ENCODE measurements at places on chromosomes 13 and 19.

DNA sequence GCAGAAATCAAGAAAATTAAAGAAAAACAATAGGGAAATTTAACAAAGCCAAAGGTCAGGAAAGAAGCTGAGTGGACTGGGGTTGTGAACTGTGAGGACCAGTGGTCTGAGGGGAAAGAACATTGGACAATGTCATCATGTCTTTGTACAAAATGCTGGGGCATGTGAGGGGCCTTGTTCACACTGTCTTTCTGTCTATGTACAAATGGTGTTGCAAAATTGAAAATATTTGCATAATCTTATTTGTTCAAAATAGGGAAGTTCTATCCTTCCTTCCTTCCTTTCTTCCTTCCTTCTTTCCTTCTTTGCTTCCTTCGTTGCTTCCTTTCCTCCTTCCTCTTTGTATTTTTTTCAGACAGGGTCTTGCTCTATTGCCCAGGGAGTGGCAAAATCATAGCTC, 79.2 kb upstream of the SCEL start:
- no peak for DNase-seq

DNA sequence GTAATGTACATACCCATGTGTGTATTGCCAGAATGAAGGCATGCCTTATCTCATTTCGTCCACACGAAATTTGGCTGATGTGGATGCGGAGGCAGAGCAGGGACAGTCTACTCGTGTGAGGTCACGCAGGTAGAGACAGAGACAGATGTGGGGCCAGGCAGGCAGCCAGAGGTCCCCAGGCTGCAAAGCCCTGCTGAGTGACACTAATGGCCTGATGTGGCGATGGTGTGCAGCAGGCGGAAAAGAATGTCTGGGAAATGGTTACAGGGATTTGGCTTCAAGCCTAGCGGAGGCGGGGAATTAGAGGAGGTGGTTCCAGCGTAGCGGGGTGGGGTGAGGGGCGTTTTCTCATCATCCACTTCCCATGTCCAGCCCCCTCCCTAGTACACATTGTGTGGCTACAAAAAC, 4.2 kb upstream of the IZUMO2 start:
- DNase-seq, result no peak

DNA sequence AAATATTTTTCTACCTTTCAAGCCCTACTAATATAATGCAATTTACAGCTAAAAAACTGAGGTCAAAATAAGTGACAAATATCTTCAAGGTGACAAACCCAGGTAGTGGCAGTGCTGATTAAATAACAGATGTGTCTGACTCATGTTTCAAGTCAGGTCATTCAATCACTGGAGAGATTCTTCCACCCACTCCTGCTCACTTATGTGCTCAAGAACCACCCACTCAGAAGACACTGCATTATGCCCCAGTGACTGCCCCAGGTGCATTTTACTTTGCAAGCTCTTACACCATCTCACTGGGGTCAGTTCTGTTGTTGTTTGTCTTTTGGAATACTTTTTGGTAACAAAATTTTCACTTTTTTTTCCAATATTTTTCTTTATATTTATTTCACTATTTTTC, 2.2 kb downstream of the ZNF100 start:
- DNase-seq, result no peak

- DNase-seq, result no peak
Measured at GRCh38 chr13:106700439-106700838, 132.5 kb upstream of the ARGLU1 start.

DNA sequence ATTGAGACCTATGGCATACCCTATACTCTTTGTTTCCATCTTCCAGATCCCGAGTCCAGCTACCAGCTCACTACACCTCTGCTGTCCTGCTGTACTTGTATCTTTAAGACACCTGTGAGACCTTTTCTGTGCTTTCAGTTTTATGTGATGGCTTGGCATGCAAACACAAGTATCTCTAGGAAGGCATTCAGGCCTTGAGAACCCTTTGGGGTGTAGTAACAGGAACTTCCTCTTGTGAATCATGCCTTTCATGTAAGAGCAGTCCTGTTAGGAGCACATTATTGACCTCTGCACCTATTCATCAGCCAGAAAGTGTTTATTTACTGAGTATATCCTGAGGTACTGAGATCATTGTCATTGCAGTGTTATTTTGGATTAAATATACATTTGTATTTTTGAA, 87.0 kb upstream of the HTR2A start:
- no peak for DNase-seq

- DNase-seq, result no peak
Measured at GRCh38 chr13:102117175-102117831, 284.5 kb downstream of the FGF14 start.

- DNase-seq, result peak; percentile 5
Measured at GRCh38 chr19:52689843-52690368, 44.9 kb downstream of the ZNF611 start.

DNA sequence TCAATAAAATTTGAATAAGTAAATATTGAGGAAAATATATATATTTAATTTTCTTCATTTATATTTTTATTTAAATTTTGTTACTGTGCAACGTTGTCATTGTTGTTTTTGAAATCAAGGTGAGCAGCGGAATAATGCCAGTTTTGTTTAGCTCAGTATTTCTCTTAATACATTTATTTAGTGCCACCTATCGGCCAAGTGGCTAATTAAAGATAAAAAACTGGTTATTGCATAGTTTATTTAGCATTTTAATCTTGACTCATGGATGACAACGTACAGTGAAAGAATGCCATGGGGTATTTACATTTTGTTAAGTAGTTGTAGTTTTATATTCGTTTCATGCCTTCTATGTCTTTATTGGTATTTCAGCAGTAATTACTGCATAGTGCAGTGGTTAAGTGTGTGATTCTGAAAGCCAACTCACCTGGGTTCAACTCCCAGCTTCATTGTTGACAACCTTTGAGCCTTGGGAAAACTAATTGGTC, 265.9 kb downstream of the MYO16 start:
- DNase-seq, result no peak

- no peak for DNase-seq
Measured at GRCh38 chr19:33562636-33563035, 41.0 kb upstream of the PEPD start.

- DNase-seq, result peak; percentile 9
Measured at GRCh38 chr19:13154241-13154778, 4.1 kb downstream of the IER2 start.

DNA sequence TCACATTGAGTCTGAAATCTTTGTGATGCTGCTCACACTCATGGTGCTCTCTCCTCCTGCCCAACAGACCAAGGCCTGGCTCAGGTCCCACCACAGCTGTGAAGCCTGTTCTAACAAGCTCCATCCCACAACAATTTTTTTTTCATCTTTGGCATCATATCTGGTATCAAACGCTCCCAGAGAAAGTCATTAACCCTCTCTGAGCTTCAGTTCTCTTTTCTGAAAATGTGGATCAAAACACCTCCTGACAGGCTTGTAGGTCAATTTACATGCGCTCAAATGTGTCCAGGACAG, 224.4 kb downstream of the LACC1 start:
- no peak for DNase-seq

DNA sequence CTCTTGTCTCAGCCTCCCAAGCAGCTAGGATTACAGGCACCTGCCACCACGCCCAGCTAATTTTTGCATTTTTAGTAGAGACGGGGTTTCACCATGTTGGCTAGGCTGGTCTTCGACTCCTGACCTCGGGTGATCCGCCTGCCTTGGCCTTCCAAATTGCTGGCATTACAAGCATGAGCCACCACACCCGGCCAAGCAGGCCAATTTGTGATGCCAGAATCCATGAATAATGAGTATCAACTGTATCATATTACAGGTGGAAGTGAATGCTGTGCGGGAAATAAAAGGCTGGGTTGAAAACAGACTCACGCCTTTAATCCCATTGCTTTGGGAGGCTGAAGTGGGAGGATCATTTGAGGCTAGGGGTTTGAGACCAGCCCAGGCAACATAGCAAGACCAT, 3.6 kb upstream of the NFILZ start:
- DNase-seq, result no peak

GRCh38 chr19:47096100-47096704, 17.4 kb downstream of the ZC3H4 start:
- DNase-seq, result no peak

DNA sequence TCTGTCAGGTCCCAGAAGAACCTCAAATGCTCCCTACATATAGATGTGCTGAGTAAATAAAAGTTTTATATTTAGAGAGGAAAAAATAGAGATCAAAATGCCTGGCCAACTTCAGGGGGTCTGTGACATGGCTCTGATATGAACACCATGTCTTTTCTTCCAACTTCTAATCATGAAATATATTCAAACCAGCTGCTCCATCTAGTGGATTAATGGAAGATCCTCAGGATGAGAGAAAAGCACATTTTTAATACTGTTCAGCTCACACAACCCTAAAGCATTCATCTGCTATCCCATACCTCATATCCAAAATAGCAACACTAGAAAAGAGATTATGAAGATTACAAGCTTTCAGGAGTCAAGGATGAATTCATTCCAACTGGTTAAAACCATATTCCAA, 56.0 kb upstream of the DOCK9 start:
- DNase-seq, result peak; percentile 29

DNA sequence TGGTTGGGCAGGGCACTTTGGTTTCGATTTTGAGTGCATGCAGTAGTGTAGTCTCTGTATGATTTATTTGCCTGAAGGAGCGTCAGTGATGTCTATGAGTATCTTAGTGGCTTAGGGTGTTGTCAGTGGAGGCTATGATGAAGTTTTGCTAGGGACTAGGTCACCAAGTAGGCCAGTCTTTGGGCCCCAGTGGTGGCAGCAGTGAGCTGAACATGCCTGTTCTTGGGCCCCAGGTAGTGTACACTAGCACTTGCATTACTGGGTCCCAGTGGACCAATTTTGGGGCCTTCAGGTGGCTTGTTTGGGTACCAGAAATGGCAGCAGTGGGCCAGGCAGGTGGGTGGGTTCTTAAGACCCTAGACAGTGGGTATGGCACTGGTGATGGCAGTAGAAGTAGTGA, 598.7 kb upstream of the SPRY2 start:
- no peak for DNase-seq

GRCh38 chr13:24851546-24851945, 87.6 kb downstream of the RNF17 start:
- no peak for DNase-seq

- DNase-seq, result no peak
Measured at GRCh38 chr13:43749503-43749902, 37.3 kb downstream of the ENOX1 start.

GRCh38 chr13:97339019-97339987, 94.7 kb upstream of the RAP2A start:
- no peak for DNase-seq

DNA sequence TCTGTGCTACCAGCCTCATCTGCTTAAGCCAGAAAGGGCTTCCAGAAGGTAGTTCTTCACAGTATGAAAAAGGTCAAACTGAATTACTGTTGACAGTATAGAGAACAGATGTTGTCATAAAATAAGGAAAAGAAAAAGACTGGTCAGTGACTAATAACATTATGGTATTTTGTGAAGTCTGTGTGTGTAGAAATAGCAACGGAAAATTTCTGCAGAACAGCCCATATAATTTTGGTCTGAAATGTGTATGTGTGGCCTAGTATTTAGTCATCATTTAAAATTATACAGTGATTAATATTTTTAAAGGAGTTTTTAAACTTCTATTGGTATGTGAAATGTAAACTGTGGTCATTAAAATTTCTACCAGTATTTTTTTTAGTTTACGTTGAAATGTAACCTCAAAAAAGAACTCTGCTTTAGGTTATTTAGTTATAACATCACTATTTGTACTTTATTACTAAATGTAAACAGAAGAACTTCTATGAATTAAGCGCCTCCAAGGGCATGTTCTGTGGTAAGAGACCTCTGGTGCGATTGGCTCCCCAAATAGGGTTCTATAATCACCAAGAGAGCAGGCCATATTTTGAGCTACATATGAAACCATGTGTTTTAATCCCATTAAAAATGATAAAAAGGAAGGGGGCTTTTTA, 3.3 kb upstream of the GPR183 start:
- no peak for DNase-seq

- DNase-seq, result no peak
Measured at GRCh38 chr13:68128297-68128915, 898.3 kb upstream of the PCDH9 start.

DNA sequence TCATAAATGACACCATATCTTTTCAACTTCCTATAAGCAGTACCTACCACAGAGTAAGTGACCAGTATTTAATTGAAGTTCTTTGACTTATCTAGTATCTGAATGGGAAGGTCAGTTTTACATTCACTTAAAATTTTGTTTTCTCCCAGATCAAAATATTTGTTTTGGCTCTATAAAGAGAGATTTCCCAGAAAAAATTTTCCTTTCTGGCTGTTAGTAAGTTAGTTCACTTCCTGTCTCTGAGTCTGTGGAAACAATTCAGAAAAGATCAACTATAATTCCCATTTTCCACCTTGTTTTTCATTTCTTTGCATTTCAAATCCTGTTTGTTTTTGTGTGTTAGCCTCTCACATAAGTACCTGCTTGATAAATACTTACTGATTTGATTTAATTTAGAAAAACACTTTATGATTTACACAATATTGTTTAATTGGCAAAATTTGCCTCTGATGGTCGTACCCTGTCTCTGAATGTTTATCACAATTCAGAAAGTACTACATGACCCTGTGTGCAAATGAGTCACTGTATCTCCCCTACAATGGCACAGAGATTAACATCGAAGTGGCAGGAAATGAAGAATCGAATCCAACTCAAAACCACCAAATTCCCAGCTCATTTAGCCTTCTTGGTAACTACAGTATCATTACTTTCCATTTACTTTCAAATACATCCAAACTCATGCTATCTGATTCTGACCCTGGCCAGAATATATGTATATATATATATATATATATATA, 15.4 kb upstream of the MED4 start:
- no peak for DNase-seq

GRCh38 chr13:24748061-24748400, 15.9 kb upstream of the RNF17 start:
- DNase-seq, result no peak

DNA sequence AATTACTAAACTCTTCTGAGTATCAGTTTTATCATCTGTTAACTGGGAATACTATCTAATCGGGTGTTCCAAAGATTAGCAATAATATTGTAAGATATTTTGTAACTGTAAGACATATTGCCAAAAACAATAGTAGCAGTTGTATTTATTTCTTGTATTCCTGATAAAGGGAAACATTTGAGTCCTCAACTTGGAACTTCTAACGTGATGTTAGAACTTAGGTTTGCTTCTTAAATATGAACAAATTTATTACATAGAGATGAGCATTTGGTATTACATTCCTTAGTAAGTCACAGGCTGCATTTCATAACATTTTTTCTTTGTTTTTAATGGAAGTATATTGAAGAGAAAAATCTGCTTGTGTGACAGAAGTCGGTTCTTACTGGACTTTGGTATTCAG, 225.3 kb downstream of the NALCN start:
- no peak for DNase-seq

DNA sequence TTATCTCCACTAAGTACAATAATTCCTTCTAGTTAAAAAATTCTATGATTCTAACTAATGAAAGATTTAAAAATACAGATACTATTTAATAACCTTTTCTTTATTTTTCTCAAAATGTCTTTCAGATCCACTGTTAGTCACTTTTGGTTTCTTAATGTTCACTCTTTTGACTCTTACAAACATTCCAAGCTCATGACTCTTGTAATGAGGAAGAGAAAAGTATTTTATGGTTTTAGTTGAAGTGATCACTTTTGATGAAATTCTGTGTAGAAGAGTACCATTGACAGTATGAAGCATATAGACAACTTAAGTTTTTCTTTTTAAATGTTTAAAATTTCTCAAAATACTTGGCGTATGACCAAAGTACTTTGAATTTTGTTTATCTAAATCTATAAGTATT, 27.8 kb downstream of the COG3 start:
- DNase-seq, result no peak

- DNase-seq, result no peak
Measured at GRCh38 chr13:108190897-108191296, 24.4 kb downstream of the LIG4 start.

GRCh38 chr19:32819419-32820400, 49.9 kb downstream of the SLC7A9 start:
- DNase-seq, result no peak
